ENCODE measurements at places on chromosomes 6 and 20. TPM values are rescaled to one million over a fixed set of nuclear protein-coding genes. Genes with fewer than 3 reads are reported as not detected.

The JPH2 gene
- total RNA-seq = 3.0 TPM

The OR2H2 gene
- total RNA-seq = not detected

The ESR1 gene
- 8.2 TPM for total RNA-seq

The PBOV1 gene
- not detected for total RNA-seq

The HSPA12B gene
- 0.12 TPM for total RNA-seq

The C20orf144 gene
- 0.11 TPM for total RNA-seq

The TMC2 gene
- not detected for total RNA-seq

The PRSS16 gene
- total RNA-seq = 0.11 TPM

The PTCRA gene
- not detected for total RNA-seq

The NRSN1 gene
- total RNA-seq = not detected
